Putamen (tissue), 1 donor: ENCODE measurements at places on chromosomes 1 and 21.

DNA sequence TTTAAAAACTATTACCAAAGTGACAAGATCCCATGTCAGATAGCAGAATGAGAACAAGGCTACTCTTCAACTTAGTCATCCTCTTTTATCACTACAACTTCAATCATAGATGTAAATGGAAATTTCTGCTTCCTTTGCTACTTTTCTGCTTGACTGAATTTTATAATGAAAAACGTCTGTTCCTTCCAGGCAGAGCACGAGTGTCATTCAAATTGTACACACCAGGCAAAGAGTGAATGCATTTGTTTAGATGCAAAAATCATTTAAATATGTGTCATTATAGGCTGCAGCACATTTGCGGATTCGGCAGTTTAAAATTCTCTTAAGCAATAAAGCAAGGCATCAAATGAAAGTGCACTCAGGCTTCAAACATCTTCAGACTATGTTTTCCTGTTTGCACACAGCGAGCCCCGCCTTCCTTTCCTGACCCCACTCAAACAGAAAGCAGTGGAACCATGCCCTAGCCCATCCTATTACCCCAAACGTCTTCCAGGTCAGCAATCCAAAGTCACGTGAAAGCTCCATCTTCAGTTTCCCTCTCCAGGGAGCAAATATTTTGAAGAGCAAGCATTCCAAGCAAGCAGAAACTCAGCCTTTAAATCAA is 99.6 kb downstream of the APP start:
- DNase-seq = no peak

DNA sequence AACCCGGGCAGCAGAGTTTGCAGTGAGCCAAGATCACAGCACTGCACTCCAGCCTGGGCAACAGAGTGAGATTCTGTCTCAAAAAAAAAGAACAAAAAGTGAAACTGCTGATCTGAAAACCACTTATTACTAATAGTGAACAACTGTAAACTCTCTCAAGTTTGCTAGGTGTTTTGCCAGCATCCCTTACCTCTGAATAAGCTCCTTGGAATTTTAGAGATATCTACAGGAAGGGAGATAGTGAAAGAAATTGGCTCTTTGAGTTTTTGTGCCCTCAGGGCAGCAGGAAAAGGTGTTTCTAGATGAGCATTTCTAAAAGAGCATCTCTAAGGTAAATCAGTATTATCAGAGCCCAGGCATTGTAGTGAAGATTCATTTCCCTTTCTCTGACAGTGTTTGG is 27.1 kb downstream of the PARK7 start:
- no peak for DNase-seq

- no peak for DNase-seq
Observed at GRCh38 chr1:165629848-165630628, 996 bp upstream of the MGST3 start.

DNA sequence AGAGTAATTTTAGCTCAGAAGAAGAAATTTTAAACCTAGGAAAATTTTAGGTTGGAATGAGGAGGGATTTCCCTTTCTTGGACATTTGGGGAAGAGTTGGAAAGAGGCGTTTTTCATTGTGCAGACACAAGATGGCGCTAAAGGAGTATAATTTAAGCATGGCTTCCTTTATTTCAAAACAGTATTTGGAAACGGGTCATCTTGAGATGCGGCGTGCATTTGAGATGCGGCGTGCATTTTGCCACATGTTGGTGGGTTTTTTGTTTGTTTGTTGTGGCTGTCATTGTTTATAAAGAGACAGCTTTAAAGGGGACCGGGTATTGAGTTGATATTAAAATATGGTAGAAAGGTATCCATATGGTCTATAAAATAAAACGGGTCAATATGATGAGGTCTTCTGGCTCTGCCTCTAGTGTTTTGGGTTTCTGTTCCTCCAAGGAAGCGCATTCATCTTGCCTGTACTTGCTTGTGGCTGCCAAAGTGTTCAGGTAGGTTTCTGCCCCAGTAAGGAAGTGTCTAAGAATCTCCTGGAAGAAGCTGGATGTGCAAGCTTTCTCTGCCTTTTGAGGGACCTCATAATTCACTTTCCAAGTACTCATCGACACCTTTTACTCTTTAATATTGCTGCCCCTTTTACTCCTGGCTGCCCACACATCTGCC is 210.3 kb downstream of the SLC35F3 start:
- peak; percentile 44 for DNase-seq
